ENCODE measurements at places on chromosomes 13 and 19. TPM values are rescaled to one million over a fixed set of nuclear protein-coding genes. Genes with fewer than 3 reads are reported as not detected.

PALM gene
- total RNA-seq = 17.8 TPM

PNMA8C gene
- not detected for total RNA-seq

KCNK6 gene
- total RNA-seq = 6.1 TPM

ZIC2 gene
- 9.4 TPM for total RNA-seq

PCDH17 gene
- not detected for total RNA-seq

RPL18A gene
- 2,192 TPM for total RNA-seq

Measured in A549 treated with CORT108297 at 1 μM for 4 hours (cell line).